ENCODE measurements at places on chromosomes 7 and 10.

GRCh38 chr7:69104023-69104422 is 494.3 kb upstream of the AUTS2 start:
- DNase-seq, result no peak

- DNase-seq, result no peak
Measured at GRCh38 chr10:121244818-121245217, 353.4 kb downstream of the FGFR2 start.

DNA sequence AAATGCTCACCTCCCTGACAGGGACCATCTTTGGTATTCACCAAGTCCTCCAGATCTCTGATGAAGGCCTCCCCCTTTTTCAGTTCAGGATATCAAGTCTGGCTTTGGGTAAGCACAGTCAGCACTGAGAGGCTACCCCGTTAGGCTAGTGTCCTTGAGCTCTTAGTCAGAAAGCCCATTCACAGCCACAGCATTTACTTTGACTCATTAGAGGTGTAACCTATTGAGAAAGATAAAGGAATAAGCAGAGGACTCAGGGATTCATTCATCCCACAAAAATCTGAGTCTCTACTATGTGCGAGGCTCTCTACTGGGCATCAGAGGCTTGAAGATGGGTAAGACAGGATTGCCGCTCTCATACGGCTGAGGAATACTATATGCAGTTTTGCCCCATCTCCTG is 14.0 kb upstream of the RAMP3 start:
- no peak for DNase-seq

GRCh38 chr7:149409895-149410294 is 51.0 kb downstream of the ZNF777 start:
- DNase-seq, result no peak

GRCh38 chr7:27409776-27410175 is 167.2 kb downstream of the EVX1 start:
- no peak for DNase-seq

- no peak for DNase-seq
Measured at GRCh38 chr7:134782121-134782623, 2.7 kb downstream of the CALD1 start.

DNA sequence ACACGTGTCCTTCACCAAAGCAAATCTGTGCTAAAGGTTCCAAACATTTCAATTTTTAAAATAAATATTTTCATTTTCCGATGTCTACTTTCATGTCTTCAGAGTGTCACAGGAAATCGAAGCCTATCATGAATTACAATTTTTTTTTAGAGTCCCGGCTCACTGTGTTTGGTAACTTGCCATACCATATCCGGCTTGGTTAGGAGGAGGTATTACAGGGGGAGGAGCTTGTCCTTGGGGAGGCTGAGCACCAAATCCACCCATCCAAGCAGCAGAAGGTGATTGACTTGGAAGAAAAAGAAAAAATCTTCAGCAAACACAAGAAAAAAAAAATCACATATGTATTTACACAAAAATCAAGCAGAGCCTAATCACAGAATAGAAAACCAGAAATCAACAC is 21.3 kb downstream of the TIAL1 start:
- no peak for DNase-seq

GRCh38 chr10:116460219-116460618 is 32.6 kb downstream of the PNLIPRP3 start:
- no peak for DNase-seq

GRCh38 chr10:30039567-30039966 is 19.8 kb downstream of the JCAD start:
- no peak for DNase-seq

DNA sequence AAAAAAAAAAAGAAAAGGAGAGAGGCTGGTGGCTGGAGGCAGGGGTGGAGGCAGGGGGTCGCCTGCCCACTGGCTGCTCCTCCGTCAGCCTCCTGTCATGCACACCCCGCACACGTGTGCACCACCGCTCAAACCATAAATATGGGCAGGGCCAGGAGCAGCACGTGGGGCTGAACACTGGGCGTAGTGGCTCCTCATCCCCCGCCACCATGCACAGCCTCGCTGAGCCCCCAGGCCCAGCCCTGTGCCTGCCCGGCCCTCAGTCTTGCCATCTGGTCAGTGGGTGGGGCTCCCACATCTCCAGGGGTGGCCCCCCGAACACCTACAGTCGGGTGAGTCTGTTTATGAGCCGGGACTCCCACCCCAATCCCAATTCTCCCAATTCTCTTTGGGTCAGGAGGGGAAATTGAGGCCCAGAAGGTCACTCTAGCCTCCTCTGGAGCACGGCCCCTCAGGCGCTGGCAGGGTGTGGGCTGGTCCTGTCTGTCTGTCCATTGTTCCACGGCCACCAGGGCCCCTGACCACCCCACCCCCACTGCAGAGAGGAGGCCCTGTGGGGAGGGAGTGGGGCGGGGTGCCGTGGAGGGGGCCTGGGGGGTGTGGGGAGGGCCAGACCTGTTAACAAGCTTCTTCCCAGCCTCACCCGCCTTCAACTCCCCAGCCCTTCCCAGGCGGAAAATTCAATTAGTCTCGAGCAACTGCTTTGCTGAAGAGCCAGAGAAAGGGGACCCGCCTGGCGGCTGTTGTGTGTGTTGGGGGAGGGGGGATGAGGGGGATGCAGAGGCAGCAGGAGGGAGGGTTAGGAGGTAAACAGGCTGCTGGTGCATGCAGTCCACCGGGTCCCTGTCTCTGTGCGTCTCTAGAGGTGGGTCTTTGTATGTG is 19.5 kb upstream of the GRIFIN start:
- no peak for DNase-seq

DNA sequence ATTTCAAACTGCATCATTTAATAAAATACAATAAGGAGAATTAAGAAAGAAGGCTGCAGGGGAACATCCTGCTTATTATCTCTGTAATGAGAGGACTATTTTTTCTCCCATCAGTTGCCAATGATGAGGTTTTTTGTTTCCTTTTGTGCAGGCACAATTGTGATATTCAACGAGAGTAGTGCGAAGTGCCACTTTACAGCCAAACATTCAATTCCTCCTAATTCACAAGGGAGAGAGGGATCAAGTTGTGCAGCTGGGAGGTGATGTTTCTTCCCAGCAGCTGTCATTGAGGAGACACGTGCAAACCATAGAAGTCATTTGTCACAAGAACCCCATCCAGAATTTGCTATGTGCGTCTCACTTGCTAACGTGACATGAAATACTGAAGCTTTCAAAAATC is 81.6 kb upstream of the ICA1 start:
- no peak for DNase-seq

DNA sequence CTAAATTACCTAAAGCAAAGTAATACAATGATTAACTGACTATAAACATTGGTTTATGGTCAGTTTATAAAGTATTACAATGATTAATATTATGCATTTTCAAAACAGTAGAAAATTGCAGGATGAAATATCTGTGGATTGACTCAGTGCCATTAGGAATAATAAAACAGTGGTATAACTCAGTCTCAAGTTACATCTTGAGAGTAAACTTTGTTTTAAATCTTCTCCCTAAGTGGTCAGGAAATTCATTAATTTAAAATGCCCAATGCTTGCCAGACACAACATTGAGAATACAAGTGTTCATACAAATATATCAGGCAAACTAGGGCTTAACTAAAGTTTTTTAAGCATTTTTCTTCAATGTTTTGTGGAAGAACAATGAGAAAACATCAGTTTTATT is 257.8 kb downstream of the ETV1 start:
- no peak for DNase-seq

- DNase-seq, result no peak
Measured at GRCh38 chr10:78747401-78748234, 321.1 kb upstream of the ZMIZ1 start.

DNA sequence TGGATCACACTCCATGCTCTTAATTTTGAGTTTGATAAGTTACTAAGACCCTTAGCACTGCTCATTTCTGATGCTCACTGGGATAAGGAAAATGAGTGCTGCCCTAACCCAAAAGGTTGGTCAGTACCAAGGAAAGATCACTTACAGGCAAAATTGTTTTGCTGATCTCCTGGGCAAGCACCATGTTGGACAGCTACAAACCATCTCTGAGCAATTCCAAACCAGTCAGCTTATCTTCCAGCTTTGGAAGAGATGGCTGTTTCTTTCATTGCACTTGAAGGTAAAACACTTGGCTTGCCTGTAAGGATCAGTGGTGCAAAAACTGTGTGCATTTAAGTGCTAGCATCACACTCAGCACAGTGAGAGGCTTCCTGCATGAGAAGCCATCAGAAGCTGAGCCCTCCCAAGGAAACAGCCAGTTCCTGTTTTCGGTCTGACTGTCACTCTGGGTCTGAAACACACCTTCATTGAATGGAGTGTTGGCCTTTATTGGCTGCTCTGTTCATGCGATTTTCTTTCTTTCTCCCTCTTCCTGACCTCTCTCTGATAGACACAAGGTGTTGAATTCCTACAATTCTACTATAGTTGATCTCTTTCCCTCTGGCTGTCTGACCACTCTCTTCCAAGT is 126.4 kb upstream of the GHITM start:
- no peak for DNase-seq

DNA sequence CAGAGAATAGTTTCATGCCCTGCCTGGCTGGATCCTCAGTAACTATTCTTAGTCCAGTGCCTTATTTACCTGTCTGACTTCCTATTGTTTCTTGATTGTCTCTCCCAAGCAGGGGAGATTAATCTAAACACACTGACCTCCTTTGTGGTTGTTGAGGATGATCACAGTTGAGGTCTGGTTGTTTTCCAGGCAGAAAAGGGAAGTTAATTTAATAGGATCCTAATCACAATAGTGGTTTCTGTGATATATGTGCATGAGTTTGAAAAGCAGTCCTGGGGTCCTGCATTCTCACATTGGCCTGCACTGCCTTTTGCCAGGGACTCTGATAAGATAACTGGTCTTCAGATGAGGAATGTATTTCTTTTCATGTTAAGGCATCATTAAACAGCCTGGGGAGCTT is 130.1 kb downstream of the SND1 start:
- DNase-seq, result peak; percentile 56

DNA sequence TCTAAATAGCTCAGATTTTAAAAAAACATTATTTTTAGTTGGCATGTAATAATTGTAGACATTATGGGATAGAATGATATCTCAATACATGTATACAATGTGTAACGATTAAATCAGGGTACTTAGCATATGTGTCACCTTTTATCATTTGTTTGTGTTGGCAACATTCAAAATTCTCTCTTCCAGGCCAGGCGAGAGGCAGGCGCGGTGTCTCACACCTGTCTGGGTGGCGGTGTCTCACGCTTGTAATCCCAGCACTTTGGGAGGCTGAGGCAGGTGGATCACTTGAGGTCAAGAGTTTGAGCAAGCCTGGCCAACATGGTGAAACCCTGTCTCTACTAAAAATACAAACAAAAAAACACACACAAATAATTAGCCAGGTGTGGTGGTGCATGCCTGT is 151.7 kb downstream of the RTKN2 start:
- DNase-seq, result no peak

GRCh38 chr7:69419934-69420333 is 178.3 kb upstream of the AUTS2 start:
- DNase-seq, result no peak

GRCh38 chr7:55549457-55549856 is 22.8 kb downstream of the VOPP1 start:
- no peak for DNase-seq

GRCh38 chr7:130904792-130905191 is 170.8 kb upstream of the KLF14 start:
- DNase-seq, result no peak

- no peak for DNase-seq
Measured at GRCh38 chr10:89547853-89548513, 12.6 kb upstream of the SLC16A12 start.

DNA sequence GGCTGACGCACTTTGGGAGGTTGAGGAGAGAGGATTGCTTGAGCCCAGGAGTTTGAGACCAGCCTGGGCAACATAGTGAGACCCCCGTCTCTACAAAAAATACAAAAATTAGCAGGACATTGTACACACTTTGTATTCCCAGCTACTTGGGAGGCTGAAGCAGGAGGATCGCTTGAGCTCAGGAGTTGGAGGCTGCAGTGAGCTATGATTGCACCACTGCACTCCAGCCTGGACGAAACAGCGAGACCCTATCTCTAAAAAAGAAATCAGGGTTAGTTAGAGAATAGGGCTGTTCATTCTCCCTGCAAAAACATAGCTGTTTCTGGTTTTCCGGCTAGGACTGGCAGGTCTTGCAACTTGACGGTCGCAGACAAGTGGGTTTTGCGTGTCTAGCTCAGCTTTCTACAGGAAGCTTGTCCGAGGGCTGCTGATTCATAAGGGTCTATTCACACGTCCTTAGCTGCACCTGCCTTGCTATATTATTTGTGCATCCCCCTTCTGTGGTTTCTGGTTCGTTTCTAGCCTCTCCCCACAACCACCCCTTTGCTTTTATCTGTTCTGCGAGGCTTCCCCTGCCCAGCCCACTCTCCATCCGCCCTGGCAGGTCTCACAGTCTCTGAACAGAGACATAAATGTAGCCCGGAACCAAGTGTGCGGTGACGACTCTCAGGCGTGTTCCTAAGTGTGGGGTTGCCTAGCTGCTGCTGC is 10.7 kb downstream of the AMZ1 start:
- DNase-seq, result peak; percentile 23

DNA sequence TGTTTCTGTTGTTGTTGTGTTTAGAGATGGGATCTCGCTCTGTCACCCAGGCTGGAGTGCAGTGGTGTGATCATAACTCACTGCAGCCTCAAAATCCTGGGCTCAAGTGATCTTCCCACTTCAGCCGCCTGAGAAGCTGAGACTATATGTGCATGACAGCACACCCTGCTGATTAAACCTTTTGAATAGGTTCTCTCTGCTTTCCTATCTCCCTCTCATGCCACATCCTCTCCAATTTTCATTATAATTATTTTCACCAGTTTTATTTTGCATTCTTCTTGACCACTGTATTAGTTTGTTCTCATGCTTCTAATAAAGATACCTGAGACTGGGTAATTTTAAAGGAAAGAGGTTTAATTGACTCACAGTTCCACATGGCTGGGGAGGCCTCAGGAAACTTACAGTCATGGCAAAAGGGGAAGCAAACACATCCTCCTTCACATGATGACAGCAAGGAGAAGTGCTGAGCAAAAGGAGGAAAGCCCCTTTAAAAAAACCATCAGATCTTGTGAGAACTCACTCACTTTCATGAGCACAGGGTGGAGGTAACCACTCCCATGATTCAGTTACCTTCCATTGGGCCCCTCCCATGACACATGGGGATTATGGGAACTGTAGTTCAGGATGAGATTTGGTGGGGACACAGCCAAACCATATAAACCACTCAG is 12.9 kb downstream of the AGK start:
- DNase-seq, result peak; percentile 46

DNA sequence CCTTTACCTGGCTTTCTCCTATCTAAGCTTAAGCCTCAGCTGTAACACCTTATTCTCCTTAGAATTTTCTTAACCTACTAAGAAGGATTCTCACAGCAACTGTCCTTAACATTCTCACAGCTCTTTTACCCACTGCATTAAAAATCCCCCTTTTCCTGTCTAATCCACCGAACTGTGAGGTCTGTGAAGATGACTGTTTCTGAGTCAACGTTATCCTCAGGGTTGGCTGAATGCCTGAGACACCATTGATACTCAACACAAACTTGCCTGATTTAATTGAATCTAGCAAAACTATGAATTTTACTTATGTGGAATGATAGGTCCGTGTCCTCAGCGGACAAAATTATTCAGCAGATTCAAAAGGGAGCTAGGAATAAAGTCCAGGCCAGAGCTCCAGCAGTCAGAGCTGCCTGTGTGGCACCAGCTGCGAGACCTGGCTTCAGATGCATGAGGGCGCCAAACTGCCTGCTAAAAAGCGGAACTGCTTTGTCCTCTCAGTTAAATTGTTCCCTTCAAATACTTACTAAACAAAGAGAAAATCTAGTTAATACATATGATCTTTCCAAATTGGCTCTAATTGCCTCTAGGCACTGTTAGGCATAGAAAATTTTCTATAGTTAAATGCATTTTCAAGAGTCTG is 33.4 kb upstream of the VWDE start:
- DNase-seq, result peak; percentile 50

Measured in Kasumi-1 (cell line).